ENCODE measurements at places on chromosomes 2 and 18. TPM values are rescaled to one million over a fixed set of nuclear protein-coding genes. Genes with fewer than 3 reads are reported as not detected.

TCF23 gene
- not detected for total RNA-seq

CHRNA1 gene
- total RNA-seq, result not detected

MERTK gene
- 1.2 TPM for total RNA-seq

DOK6 gene
- total RNA-seq, result 6.7 TPM

CXCR2 gene
- not detected for total RNA-seq

SLC14A1 gene
- total RNA-seq, result not detected

KIF1A gene
- total RNA-seq, result 0.37 TPM

All from NCI-H460 (cell line).